Progenitor cell of endocrine pancreas (in vitro differentiated cells): ENCODE measurements at places on chromosomes 3 and 15. TPM values are rescaled to one million over a fixed set of nuclear protein-coding genes. Genes with fewer than 3 reads are reported as not detected.

DNA sequence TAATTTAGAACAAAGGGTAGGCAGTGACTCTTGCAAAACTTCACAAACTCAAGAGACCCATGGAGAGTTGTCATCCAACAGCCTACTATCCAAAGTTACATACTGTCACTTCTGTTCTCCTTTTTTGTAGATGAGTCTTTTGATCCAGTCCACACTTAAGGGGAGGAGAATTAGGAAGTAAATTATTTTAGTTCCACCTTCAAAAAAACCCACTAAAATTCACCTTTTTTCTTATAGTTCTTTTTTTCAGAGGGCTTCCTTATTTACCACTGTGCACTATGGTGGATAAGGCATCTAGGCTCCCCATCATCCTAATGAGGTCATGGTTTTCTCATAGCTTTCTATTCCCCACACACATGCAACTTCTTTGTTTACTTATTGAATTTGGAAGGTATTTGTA lies 8.6 kb upstream of the TCAIM start:
- DNase-seq: no peak

DNA sequence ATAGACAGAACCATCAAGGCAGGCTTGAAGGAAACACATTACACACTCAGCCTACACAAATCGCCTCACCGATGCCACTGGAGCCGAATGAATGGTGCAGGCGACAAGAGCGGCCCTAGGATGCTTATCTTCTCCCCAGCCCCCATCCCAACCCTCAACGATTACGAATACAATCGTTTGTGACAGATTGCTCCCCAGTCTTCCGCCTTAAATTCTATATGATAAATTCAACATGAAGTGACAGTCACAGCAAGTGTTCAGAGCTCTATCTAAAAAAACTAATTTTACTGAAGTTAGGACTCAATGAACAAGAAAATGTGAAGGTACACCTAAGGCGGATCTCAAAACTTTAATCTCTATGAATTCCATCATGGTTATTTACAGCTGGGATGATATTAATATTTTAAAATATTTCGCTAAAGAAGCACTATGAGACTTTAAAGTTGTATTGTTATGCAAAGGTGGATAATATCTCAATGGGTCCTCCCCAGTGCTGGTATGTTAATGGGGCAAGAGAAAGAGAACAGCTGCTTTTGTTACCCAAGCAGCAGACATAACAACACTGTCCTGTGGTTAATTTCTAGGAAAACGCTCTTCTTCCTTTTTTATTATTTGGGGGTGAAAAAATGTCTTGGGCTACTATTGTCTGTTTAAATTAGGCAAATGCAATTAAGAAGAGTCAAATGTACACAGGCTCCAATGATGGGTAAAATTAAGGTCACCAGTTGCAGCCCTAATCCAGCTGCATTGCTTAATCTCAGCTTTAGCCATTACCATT lies 147.6 kb upstream of the NR2F2 start:
- DNase-seq: no peak

DNA sequence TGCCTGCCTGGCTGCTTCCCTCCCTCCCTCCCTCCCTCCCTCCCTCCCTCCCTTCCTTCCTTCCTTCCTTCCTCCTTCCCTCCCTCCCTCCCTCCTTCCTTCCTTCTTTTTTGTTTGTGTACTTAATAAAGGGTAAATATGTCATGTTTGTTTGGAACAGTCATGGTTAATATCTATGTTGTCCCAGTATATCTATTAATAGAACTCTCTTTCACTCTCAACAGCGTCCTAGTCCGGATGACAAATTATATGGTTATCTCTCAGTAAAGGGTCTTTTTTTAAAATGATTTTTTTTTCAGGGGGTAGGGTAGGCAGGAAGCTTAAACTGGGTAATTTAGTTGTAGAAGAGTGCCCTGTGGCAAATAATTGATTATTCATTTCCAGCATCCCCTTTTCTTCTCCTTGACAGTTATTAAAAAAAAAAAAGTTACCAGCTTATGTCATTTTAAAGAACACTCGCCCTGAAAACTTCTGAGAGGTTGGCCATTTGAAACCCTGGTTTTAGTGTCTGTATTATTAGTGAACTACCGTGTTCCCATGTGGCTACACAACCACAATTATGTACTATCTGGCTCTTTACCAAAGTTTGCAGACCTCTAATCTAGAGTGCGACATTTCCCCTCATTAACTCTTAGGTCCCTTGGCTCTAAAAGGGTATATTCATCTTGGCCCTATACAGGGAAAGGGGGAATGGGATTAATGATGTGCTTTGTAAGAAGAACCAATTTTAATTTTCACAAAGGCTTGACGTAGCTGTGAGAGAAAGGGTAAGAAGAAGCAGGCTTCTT lies 13.7 kb downstream of the TAGLN3 start:
- DNase-seq: no peak

LRRC49 gene
- total RNA-seq: 23.4 and 23.6 TPM in 2 replicates

DNA sequence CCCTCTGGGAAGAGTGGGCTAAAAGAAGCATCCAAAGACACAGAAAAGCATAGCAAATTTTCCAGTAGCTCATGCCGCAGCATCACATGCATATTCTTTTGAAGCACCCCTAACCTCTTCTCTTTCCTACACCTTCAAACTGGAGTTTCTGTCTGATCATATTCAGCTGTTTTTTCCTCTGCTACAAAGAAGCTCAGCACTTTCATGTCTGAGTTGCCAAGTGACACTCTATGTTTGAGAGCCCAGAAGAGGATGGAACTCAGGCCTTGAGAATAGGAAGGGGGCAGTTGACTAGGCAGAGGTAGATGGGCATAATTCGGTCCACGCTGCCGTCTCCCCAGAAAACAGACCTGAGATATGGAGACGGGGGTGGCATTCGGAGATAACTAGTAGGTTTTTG lies 489.6 kb upstream of the NR2F2 start:
- DNase-seq: no peak

NKIRAS1 gene
- 8.5 and 9.5 TPM in 2 replicates for total RNA-seq

- no peak for DNase-seq
Measured at GRCh38 chr3:25817638-25818037, 27.7 kb downstream of the OXSM start.

- DNase-seq: no peak
Measured at GRCh38 chr3:153626158-153626557, 464.1 kb downstream of the RAP2B start.

DNA sequence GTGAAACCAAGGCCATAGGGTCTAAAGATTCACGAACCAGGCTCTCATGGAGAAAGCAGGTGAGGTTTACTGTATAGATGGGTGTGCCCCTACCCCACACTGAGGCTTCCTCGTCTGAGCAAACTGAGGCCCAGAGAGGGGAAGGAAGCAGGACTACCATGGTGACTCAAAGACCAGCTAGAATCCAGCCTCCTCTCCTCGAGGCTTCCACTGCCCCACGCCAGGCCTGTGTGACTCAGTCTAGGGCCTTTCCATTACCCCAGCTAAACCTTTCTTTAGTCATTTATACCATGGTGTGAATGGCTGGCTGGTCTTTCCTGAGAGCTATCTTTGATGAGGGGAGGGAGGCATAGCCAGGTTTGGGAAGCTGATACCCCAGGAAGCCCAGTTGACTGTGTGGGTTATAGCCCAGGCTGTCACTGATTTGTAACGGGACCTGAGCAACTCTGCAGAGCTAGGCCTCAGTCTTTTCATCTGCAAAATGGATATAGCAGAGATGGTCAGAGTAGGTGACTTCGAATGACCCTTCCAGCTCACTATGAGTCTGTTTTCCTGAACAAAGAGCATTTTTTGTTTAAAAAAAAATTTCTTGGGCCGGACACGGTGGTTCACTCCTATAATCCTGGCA lies 3.0 kb upstream of the RHO start:
- no peak for DNase-seq

IMPG2 gene
- total RNA-seq: 0.82 and 0.98 TPM in 2 replicates

PAQR5 gene
- 12.6 and 14.6 TPM in 2 replicates for total RNA-seq

DNA sequence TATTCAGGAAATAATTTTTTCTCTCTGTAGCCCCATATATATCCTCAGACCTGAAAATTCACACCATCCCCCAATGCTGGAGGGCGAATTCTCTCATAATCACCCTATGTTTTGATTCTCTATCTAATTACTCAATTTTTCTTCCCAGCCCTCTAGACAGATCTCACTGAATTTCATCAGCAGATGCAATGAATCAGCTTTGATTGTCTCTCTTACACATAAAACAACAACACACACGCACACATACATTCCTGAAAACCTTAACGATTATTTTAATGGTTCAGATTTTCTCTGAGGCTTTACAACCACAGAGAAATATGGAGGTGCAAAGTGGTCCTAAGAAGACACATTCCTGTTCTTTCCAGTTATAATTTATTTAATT lies 11.1 kb downstream of the RBMS3 start:
- DNase-seq: no peak

A4GNT gene
- total RNA-seq: 3.1 and 3.4 TPM in 2 replicates

- no peak for DNase-seq
Measured at GRCh38 chr15:66154581-66154980, 99.0 kb downstream of the MEGF11 start.

- no peak for DNase-seq
Measured at GRCh38 chr15:39770748-39771689, 11.6 kb downstream of the FSIP1 start.

DNA sequence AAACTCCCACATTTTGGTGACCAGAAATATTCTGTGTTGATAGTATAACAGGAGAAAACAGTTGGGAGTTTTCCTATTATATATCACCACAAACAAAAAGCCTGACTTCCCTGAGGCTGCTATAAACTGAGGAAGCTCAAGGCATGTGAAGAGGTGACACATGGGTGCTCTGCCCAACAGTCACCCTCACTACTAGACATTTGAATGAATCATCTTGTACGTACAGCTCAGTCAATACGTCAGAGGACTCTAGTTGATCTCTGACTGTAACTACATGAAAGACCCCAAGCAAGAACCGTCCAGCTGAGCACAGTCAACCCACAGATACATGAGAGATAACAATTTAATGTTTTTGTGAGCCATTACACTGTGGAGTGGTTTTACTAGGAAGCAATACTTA lies 338.3 kb upstream of the ATP11B start:
- no peak for DNase-seq

INKA1 gene
- total RNA-seq: not detected in 2 replicates

DNA sequence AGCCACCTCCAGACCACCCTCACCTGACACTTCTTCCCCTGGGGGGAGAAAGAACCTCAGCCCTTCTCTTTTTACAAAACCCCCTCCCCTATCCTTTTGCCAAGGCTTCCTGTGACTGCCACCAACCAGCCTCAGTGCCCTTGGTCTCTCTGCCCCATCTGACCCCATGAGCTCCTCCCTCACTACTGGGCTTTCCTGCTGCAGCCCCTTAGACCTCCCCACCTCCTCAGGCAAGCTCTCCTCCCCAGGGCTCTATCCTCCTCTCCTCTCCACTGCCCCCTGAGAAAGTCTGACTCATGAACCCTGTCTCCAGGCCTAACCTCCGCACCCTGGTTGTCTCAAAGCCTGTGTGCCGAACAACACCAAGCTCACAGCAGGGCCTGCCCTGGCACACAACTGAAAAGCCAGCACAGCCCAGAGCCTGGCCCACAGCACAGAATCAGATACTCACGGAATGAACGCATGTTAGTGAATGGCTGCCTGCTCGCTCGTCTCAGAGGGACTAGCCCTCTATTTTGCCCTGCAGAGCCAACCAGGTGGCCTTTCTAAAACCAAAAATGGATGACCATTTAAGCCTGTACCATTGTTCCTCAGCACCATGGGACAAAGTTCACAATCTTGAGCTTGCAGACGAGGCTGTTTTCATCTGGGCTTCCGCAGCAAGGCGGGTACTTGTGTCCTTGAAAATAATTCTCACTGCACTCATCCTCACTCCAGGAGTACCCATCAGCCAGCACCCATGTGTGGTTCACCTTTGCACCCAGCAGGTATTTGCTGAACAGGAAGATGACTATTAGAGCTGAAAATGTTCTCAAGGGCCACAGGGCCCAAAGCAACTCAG lies 1.7 kb downstream of the CHDH start:
- no peak for DNase-seq

TOPAZ1 gene
- total RNA-seq: not detected in 2 replicates

DNA sequence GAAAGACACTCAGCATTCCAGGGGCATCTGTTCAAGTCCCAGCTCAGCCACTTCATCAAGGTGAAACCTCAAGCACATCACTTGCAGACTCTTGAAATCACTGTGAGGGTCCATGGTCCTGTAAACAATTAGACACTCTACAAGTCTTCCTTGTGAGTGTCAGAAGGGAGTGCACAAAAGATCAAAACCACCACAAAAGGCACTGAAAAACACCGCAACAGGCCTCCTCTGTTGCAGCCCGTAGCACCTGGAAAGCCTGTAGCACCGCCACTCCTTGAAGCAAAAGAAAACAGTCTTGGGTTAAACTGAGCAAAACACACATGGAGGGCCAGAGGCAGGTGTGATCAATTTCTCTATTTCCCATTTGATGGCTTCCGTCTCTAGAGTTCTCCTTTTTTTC lies 63.8 kb upstream of the SNRK start:
- no peak for DNase-seq

PLCH1 gene
- 13.6 and 14.2 TPM in 2 replicates for total RNA-seq

GRCh38 chr15:58331560-58331912 lies 100.3 kb upstream of the LIPC start:
- no peak for DNase-seq

CP gene
- total RNA-seq: 0.93 and 1.0 TPM in 2 replicates

- DNase-seq: no peak
Measured at GRCh38 chr15:32998979-32999672, 195.4 kb downstream of the FMN1 start.

TLR9 gene
- not detected in 2 replicates for total RNA-seq

- no peak for DNase-seq
Measured at GRCh38 chr15:58528188-58528870, 96.5 kb downstream of the LIPC start.

DNA sequence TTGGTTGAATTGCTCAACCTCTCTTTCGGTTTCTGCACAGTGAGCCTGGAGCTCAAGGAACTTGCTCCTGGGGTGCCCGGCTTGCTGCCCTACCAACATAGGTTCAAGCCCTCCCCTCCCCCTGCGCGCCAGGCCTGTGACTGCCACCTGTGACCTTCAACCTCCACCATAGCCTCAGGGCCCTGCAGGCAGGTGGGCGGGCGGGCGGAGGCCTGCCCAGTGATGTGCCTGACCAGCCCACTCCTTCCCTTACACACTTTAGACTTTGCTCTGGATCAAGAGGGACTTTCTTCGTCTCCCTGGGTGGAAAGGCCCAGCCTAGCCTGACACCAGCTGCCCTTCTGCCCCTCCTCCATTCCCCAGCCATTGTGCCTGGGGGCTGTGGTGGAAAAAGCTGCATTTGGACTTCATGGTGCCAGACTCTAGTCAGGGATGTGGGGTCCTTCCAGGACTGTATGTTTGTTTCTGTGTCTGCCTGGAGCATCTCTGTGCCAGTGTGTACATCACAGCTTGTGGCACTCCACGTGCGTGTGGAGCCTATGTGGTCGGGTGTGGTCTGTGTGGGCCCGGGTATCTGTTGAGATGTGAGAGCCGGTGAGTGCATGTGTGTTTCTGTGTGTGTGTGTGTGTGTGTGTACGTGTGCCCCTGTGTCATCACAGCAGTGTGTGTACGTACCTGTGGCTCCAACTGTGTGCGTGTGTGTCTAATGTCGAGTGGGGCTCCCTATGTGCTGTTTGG lies 9.5 kb downstream of the PRKCD start:
- no peak for DNase-seq
